Esophagus squamous epithelium (tissue), 5 donors: ENCODE measurements at places on chromosomes 7 and 10.

DNA sequence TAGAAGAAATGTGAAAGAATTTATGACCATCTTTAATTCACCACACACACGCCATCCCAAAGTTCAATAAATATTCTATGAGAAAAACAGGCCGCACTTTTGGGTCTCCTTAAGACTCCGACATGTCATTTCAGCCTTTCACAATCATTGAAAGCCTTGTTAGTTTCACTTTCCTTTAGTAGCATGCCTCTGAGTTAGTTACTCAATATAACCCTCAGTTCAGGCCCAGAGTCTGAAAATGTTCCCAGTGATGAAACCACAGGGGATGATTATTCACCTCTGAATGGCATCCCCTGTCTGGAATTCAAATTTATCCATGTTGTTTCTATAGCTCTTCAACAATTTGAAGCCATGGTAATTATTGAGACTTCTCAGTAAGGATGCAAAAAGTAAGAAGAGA lies 278.1 kb upstream of the NRP1 start:
- DNase-seq: no peak

- DNase-seq: no peak
Observed at GRCh38 chr10:113239566-113240350, 289.7 kb downstream of the TCF7L2 start.

DNA sequence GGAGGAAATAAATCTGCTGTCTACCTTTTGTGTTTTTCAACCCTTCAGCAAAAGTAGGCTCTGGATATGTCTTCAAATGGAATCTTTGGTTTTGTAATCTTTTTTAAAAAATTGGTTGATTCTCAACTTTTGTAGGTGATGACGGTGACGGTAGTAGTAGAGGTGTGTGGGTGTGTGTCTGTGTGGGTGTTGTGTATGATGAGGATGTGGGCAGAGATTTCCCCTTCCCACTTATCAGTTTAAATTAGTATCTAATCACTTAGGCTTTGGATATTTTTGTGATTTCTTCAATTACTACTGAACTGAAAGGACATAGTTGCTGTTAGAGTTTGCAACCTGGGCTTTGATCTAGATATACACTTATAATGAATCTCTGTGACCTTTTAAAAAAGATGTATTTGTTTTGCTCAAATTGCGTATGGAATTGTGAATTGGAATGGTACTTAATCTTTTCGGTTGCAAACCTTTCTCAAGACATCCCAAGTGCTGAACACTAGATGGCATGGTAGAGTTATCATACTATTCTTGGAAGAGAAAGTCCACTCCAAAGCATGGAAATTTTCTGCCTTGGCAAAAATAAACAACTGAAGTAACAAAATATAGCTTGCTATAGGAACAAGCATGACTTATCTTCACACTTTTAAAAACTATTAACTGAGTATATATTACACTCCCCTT lies 51.9 kb upstream of the A1CF start:
- DNase-seq: no peak

- no peak for DNase-seq
Observed at GRCh38 chr7:83427884-83428283, 221.1 kb downstream of the SEMA3E start.

DNA sequence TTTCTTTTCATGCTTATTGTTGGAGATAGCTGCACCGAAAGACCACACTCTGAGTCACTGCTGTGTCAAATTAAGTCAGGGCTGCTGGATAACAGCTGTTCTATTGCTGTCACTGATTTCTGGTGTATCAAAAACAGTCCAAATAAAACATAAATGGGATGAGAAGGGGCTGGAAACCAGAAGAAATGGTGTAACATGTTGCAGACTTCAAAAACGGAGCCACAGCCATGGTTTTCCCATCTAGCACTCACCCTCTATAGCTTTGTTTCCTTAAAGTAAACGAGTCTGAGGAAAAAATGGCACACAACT lies 103.3 kb upstream of the DIP2C start:
- no peak for DNase-seq

GRCh38 chr7:72015136-72015535 lies 397.0 kb downstream of the CALN1 start:
- DNase-seq: no peak

GRCh38 chr10:52678611-52679010 lies 94.0 kb downstream of the MBL2 start:
- no peak for DNase-seq
